Prostate gland (tissue), 2 donors: ENCODE measurements at places on chromosomes 7 and 10.
A peak's percentile ranks its signal among the peaks of the same experiment; 100 is the strongest.

DNA sequence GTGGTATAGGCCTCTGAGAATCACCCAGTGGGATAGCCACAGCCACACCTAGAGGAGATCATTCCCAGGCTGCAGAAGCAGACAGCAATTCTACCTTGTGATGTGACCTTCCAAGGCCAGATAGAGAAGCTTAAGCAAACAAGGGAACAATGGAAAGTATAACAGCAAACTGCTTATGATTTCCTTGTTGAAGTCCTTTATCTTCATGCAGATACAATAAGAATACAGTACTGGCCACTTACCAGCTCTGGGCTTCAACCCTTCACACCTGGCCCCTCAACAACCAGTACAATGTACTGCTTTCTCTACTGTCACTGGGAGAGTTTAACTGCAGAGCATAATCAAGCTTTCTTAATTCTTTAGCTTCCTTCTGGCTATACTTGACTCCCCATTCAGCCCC, 22.6 kb upstream of the DDX50 start:
- no peak for DNase-seq

DNA sequence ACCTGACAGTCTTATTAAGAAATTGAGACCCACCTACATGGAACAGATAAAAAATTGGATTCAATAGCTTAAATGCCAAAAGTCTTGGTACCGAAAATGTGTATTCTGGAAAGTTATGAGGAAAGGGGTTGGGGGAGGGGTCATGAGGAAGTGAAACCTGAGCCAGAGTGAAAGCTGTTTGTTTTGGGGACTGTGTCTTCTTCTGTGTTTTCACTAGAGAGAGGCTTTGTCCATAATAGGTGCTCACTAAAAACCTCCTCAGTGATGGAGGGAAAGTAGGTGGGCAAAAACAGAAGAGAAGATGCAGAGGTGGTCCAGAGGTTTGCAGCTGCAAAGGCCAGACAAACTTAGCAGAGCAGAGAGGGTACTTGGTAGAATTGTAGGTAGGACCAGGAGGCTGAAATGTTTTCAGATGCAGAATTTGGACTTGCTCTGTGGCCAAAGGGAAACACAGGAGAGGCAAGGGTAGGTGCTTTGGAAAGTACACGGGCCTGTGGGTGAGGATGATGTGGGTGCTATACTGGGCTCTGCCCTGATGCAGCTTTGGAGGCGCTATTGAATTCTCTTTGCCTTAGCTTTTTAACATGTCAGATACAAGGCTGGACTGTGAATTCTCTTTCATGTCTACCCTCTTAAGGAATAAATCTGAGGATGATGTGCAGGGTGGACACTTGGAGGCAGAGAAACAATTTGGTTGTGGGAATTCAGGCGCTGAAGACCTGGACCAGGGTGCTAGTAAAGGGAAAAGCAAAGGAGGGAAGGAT, 254.6 kb downstream of the PTEN start:
- DNase-seq, result no peak

GRCh38 chr10:53209944-53210611, 437.5 kb upstream of the MBL2 start:
- DNase-seq, result no peak

GRCh38 chr7:72405418-72405817, 6.7 kb downstream of the CALN1 start:
- peak; percentile 16 for DNase-seq

GRCh38 chr10:129004398-129004797, 462.6 kb upstream of the MGMT start:
- no peak for DNase-seq

DNA sequence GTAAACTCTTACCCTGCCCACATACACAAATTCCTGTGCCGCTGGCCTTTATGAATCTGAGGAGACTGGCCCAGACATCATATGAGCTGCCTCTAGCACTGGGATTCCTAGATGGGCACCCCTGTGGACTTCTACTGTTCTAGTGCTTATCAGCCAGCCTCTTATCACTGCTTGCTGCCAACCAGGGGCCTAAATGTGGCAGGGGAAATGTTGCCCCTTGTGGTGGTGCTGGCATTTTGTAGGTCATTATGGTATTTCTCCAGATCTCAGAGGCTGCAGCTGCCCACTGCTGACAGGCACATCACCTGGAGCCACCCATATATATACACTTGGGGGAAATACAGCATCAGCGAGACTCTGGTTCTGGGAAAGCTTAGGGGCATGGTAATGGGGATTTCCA, 5.4 kb downstream of the SFR1 start:
- DNase-seq, result no peak

GRCh38 chr10:89032141-89032891, 41.7 kb downstream of the FAS start:
- peak; percentile 17 for DNase-seq

GRCh38 chr10:21318540-21319167, 206.8 kb downstream of the SKIDA1 start:
- no peak for DNase-seq

DNA sequence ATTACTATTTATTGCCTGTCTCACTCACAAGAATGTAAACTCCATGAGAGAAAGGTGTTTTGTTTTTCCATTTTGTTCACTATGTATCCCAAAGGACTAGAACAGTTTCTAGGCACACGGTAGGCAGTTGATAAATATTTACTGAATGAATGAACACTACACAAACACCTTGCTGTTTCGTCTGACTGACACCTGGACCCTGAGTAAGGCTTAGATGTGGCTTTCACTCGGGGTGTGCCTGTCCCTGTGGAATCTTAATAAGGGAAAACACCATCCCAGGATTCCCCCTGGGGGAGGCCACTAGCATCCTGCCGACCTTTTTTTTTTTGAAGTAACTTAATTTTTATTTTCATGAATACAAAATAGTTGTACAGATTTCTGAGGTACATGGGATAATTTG, 66.6 kb upstream of the STEAP1B start:
- DNase-seq, result no peak

GRCh38 chr7:41825927-41826480, 123.1 kb upstream of the INHBA start:
- no peak for DNase-seq

DNA sequence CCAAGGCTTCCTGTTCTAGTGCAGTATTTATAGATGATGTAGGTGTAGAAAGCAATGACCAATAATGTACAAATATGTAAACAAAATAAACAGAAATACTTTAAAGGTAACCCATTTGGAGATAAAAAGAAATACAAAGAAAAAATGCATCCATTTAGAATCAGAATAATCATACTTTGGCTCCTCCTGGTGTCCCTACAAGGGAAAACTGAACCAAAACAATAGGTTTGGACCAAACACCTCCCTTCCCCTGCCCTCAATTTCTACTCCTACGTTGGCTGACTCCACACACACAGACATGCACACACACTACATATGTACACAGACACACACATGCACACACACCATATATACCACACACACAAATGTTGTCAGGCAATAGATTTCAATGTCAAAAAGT, 36.0 kb downstream of the C10orf143 start:
- DNase-seq, result no peak

- DNase-seq, result no peak
Observed at GRCh38 chr10:133124357-133125211, 35.4 kb upstream of the KNDC1 start.

- no peak for DNase-seq
Observed at GRCh38 chr10:73635781-73636180, 5.5 kb downstream of the MYOZ1 start.

- no peak for DNase-seq
Observed at GRCh38 chr7:14973712-14974428, 71.3 kb upstream of the DGKB start.

DNA sequence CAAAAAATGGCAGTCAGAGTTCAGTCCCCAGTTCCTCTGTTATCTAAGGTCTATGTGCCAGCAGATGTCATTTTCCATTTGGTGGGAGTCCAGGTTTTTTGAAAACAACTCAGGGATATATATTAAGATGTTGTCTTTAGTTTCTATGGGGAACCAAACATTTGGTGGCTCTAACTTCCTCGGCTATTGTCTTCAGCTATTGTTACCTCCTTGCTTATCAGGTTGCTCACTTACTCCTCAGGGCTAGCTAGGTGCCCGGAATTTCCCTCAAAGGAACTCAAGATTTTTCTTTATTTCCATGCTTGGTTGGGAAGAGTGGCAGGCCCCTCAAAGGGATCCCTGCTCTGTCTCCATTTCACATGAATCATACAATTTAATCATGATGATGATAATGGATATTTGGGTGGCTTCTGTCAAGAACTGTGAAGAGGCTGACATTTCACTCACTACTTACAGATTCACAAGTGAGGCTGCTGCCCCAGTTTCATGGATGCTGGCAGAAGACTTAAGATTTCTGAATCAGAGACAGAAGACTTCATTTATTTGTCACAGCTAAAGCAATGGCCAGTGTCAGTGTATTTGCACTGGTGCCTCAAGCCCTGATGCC, 182.8 kb downstream of the PKD1L1 start:
- no peak for DNase-seq

DNA sequence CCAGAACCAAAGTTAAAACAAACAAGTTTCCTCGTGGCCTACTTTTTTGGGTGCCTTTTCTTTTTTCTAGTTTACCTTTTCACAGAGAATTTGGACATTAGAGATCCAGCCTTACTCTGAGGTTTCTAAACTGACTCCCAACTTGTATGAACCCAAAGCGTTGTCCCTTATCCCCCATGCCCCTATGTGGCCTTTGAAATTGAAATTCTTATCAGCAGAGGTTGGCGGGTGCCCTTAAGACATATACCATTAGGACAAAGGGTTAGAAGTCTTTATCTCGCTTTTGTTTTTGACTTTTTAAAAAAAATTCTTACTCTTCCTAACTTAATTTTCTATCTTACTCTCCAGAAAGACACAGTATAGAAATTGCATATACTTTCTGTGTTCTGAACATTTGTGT, 76.3 kb upstream of the C7orf33 start:
- no peak for DNase-seq

- DNase-seq, result no peak
Observed at GRCh38 chr7:25060487-25061055, 64.5 kb downstream of the CYCS start.

GRCh38 chr7:116249969-116250553, 39.7 kb downstream of the TES start:
- no peak for DNase-seq

DNA sequence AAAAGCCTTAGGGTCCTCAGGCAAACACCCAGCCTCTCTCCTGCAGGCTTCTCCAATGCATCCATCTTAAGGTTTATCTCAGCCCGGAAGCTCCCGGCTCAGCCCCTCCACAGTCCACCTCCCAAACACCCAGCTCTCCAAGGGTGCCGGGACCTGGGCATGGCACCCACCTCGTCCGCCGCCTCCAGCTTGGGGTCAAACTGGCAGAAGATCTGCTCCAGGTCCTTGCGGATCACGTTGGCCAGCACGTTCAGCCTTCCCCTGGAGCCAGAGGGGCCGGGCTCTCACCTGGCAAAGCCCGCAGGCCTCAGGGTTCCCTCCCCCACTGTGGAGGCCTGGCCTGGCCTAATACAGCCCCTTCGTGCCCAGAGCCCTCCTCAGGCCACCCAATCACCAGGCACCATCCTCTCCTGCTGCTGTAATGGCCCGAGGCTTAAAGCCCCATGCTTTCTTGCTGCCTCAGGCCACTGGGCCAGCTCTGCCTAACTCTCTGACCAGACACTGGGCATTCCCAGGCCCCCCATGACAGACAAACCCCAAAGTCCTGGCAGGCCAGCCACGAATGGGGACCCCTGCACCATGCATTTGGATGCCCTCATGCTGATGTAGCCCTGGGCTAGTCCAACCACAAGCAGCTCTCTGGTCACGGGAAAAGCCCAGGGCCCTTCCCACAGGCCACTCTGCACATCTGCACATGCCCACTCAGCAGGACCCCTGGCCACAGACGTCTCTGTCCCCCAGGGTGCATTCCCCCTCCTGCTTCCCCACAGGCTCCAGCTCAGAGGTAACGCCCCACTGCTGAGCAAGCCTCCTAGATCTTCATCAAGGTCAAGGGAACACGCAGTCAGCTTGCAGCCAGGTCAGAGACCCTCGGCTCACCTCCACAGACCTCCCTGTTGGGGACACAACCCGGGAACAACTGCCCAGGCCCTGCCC, 12.3 kb downstream of the OGDHL start:
- DNase-seq, result no peak

GRCh38 chr10:80945264-80945880, 407.7 kb downstream of the SH2D4B start:
- DNase-seq, result peak; percentile 22

DNA sequence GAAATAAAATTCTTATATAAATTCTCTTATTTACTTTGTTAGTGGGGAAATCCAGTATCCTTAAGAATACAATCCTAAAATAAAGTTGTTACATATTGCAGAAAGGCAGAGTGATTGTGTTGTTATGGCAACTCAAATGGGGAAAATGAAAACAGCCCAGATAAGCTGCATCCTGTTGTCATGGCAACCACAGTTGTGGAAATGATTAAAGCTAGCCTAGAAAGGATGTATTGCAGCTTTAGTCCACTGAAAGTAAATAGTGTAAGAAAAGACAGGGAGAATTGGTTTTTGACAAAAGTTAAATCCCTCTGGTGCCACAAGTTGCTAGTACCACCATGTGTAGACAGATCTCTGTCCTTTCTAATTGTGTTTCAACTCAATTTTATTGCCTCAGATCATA, 43.2 kb downstream of the BTRC start:
- DNase-seq, result no peak

DNA sequence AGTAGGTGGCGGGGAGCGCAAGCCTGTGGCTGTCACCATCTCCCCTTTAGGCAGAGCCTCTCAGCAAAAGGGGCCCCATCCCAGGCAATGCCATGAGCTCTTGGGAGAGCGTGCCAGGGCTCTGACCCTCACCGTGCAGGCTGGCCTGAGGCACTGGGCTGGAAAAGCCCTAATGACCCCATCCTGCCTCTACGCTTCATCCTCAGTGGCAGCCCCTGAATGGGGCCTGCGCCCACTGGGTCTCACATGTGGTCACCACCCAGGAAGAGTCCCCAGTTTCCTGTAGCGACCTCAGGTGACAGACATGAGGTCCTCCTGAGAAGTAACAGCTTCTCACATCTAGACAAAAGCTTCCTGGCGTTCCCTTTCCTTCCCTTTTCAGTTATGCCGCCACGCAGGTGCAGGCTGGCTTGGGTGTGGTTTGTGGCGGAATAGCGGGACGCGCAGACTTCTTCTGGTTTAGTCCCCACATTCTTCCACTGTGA, 59.2 kb downstream of the CLEC2L start:
- DNase-seq, result no peak

DNA sequence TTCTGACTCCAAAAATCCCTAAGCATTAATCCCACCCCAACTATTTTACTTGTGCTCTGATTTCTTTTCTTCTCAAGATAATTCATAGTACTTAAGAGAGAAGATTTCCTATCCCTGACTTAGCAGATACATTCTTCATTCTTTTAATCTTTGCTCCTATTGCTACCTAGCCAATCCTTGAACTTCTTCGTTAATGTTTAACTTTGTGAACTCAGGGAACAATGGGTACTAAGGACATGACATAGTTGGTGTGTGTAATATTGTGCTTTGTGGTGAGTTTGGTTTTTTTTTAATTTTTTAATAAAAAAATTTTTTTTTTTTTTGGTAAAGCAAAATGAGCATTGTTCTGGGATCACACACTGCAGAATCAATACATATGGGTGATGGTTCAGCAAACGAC, 166.2 kb downstream of the CHCHD3 start:
- no peak for DNase-seq

DNA sequence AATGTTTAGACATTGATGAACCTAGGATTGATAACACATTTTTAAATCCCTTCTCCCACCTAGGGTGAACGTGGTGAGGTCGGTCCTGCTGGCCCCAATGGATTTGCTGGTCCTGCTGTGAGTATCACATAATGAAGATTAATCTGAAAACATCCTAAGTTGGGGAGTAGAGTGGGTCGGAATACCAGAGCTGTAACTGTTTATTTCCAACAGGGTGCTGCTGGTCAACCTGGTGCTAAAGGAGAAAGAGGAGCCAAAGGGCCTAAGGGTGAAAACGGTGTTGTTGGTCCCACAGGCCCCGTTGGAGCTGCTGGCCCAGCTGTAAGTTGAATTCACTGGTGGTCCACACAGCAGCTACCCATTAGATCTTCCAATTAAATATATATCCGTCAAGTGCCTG, 25.6 kb downstream of the COL1A2 start:
- no peak for DNase-seq
